ENCODE measurements at places on chromosomes 5 and 9. TPM values are rescaled to one million over a fixed set of nuclear protein-coding genes. Genes with fewer than 3 reads are reported as not detected.

PCDHGA12 gene
- total RNA-seq = 8.7 TPM

PCDHGA9 gene
- 1.8 TPM for total RNA-seq

TLN1 gene
- 379 TPM for total RNA-seq

TMOD1 gene
- total RNA-seq = 1.5 TPM

OTULINL gene
- 0.14 TPM for total RNA-seq

FYB1 gene
- not detected for total RNA-seq

STK32A gene
- 0.18 TPM for total RNA-seq

ANKRD20A1 gene
- 1.6 TPM for total RNA-seq

SEMA6A gene
- 0.35 TPM for total RNA-seq

SLC9A3 gene
- total RNA-seq = 0.71 TPM

TNC gene
- total RNA-seq = 0.07 TPM

CD14 gene
- total RNA-seq = 0.26 TPM

BAAT gene
- not detected for total RNA-seq

HINT2 gene
- 24.1 TPM for total RNA-seq

IL5 gene
- not detected for total RNA-seq

RNF20 gene
- total RNA-seq = 28.6 TPM

GGTA1 gene
- 0.53 TPM for total RNA-seq

MAPK9 gene
- total RNA-seq = 25.7 TPM

ORM2 gene
- not detected for total RNA-seq

UBLCP1 gene
- total RNA-seq = 11.7 TPM

CXCL14 gene
- not detected for total RNA-seq

C7 gene
- 7.7 TPM for total RNA-seq

OR1J2 gene
- not detected for total RNA-seq

PLPP1 gene
- total RNA-seq = 20.7 TPM

PCDHA1 gene
- total RNA-seq = not detected

ECSCR gene
- total RNA-seq = 513 TPM

IFNA2 gene
- not detected for total RNA-seq

SLC24A2 gene
- total RNA-seq = not detected

FRMPD1 gene
- total RNA-seq = not detected

SMIM33 gene
- total RNA-seq = not detected

HTR1A gene
- not detected for total RNA-seq

GABRB2 gene
- total RNA-seq = not detected

RFESD gene
- 1.8 TPM for total RNA-seq

FAM200C gene
- 1.9 TPM for total RNA-seq

TOR1A gene
- total RNA-seq = 32.6 TPM

CDH9 gene
- not detected for total RNA-seq

IFNA13 gene
- total RNA-seq = not detected

TERT gene
- total RNA-seq = 0.07 TPM

CDKN2B-AS1 gene
- 0.39 TPM for total RNA-seq

CATSPER3 gene
- not detected for total RNA-seq

TMEM215 gene
- 0.18 TPM for total RNA-seq

FOXD4L6 gene
- total RNA-seq = 0.07 TPM

MTMR12 gene
- 31.9 TPM for total RNA-seq

ADCY2 gene
- not detected for total RNA-seq

ARHGEF39 gene
- 0.86 TPM for total RNA-seq

IFNK gene
- not detected for total RNA-seq

TRIM41 gene
- total RNA-seq = 11.7 TPM
